ENCODE measurements at places on chromosomes 5 and 9.

DNA sequence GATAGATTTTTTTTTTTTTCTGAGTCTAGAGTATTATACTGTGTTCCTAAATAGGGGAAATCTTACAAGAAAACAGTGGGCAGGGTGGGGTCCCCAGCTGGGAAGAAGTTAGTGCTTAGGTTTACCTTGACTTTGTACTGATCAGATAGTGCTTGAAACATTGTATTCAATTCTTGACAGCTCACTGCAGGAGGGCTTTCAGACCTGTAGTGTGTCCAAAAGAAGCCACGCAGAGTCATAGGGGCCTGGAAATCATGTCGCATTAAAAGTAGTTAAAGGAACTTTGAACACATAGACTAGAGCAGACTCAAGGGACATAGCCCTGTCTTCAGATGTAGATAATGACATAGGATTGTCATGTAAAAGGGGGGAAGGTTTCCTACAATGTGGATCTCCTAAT lies 215.4 kb upstream of the NR4A3 start:
- DNase-seq: no peak

DNA sequence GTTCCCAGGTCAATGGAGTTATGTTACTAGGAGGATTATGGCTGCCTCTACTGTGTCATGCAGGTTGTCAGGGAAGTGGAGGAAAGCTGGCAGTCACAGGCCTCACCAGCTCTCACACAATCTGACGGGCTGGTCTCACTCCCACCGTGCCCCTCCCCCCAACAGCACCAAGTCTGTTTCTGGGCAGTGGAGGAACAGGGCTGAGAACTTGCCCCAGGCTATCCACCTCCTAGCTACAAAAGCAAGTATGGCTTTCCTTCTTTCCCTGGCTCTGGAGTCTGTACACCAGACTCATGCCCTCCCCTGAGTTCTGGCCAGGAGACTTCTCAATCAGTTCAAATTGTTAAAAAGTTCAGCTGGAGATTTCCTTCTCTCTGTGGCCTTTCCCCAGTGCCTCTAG lies 25.7 kb upstream of the RIOK2 start:
- no peak for DNase-seq

DNA sequence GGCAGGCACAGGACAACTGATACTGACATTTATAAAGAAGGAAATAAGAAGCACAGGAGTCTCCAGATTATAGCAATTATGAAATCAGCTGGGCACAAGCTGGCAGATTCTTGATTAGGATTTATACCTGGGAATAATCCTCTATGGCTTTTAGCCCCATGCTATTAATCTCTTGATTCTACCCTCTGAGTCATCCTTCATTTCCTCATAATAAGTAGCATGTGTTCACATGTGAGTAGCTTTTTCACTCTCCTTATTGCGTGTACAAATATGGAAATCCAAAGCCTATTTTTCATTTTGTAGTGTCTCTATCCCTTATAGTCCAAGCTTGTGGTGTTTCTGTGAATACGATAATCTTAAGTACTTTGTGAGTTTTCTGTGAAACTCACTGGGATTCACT lies 185.0 kb upstream of the PRLR start:
- DNase-seq: peak; percentile 39

DNA sequence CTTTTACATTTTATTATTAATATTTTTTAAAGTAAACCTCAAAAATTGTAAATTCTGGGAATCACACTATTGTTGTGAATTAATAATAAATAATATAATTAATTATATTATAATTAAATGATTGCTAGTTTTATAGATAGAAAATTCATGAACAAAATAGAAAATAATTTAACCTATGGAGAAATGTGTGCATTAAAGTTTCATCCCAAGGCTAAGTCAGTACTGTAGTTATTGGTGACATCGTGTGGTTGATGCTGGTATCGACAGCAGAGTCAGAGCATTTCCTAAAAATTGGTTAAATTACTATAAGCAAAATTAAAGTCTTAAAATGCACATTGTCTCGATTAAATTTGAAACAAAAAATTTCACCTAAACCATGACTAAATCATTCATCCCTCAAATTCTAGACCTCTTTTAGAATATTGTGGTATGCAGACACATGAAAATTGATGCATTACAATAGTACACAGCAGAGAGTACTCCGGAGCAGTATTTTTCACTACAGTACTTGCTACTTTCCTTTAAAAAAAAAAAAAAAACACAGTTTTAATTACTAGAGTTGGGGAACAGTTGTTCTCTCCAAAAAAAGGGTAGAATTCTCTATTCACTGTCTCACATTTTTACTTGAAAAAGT lies 73.9 kb downstream of the RORB start:
- no peak for DNase-seq

DNA sequence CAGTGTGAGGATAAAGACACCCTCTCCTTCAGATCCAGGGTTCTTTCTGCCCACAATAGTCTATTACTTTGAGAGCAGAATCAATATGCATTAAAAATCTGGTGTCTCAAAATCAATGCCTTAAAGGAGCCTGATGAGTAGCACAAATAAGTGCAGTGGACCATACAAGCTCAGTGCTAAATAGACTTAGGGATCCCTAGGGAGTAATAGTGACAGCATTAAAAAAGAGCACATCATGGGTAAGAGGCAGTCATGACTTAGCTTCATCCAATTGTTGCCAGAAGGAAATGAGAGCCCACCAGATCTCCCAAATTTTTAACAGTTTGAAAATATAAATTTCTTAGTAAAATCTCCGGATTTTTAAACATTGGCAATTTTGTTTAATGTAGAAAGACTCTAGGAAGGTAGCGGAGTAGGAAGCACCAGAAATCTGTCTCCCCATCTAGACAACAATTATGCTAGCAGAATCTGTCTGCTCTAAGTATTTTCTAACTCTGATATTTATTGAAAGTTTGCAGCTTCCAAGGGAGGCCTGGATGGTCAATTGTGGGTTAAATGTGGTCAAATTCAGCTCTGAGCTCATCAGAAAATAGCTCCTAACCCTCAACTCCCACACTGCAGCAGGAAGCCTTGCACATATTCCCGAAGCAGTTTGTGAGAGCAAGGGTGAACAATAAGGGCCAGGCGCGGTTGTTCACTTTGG lies 443.9 kb downstream of the TLE1 start:
- no peak for DNase-seq

DNA sequence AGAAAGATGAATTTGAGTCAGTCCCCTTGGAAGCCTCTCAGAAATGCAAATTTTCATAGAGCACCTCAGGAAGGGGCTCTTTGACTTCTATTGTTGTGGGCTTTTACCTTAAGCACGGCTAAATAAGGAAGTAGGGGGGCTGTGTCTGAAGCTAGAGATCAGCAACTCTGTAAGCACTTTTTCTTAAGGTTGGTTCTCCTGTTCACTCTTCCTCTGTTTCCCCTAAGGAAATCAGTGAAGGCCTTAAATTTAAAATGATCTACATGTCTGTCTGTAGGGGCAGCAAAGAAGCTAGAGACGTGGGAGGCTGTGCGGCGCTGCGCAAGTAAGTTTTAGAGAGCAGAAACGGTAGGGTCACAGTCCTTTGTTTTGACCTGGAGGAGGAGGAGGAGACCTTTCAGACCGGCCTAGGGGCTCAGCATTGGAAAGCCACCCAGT lies 1.2 kb upstream of the CDC14B start:
- no peak for DNase-seq

DNA sequence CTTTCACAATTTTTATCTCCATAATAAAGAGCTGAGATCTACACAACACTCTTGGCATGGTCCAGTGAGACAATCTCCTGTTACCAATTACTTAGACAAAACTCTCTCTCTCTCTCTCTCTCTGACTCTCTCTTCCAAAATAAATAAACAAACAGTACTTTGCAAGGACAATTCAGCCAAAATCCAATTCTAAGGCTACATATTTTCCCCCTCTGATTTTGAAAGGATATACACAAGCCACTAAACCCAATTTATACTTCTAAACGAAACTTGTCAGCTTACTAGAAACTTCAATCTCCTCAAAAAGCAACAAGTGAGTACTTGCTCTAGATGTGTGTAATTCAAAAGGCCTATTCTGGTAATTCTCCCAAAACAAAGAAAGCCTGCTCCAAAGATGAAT lies 26.3 kb upstream of the TNPO1 start:
- no peak for DNase-seq

GRCh38 chr9:111582888-111583287 lies 16.6 kb downstream of the PTGR1 start:
- no peak for DNase-seq

GRCh38 chr9:103898550-103898949 lies 195.6 kb upstream of the SMC2 start:
- no peak for DNase-seq

DNA sequence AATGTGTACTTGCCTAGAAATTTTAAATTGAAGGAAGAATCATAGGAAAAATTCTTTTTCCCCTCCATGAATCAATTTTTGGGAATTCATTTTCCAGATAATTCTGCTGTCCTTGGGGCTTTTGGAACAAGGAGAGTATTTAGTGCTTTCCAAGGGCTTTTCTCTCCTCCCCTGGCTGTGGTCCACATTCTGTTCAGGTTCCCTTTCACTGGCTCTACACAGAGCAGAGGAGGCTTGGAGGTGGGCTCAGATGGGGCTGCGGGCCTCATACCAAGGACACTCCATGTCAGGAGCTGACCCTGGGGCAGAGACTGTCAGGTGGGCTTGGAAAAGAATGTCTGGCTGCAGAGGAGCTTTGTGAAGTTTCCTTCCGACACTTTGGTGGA lies 128.1 kb downstream of the GADD45G start:
- DNase-seq: no peak

- no peak for DNase-seq
Measured at GRCh38 chr9:18504707-18505106, 30.8 kb downstream of the ADAMTSL1 start.

DNA sequence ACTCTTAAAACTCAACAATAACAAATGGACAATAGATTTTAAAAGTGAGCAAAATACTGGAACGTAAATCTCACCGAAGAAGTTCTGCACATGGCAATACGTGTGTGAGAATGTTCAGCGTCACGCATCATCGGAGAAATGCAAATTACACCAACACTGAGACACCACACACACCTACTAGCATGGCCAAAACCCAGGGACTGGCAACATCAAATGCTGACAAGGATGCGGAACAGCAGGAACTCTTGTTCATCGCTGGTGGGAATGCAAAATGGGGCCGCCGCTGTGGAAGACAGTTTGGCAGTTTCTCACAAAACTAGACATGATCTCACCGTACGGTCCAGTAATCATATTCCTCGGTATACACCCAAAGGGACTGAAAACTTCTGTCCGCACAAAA lies 21.6 kb upstream of the CLPTM1L start:
- no peak for DNase-seq

DNA sequence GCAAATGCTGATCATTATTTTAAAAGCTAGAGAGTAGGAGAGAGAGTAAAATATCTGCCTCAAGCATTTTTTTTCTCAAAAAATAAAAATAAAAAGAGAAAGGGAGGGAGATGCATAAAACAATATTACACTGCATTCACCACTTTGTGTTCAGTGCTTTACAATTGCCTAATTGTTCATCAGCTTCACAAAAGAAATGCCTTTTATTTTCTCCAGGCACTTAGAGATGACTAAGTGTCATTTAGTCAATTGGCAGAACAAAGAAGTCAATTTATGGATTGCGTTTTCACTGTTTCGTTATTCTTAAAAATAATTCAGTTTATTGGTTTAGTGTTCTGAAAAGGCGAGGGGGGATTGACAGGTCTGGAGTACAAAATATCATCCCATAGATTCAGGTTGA lies 232.5 kb upstream of the CCNH start:
- no peak for DNase-seq

- DNase-seq: no peak
Measured at GRCh38 chr5:41925555-41925951, 472 bp downstream of the FBXO4 start.

GRCh38 chr5:62256161-62257019 lies 49.6 kb upstream of the KIF2A start:
- no peak for DNase-seq

- no peak for DNase-seq
Measured at GRCh38 chr5:33188089-33188488, 252.7 kb upstream of the TARS1 start.

DNA sequence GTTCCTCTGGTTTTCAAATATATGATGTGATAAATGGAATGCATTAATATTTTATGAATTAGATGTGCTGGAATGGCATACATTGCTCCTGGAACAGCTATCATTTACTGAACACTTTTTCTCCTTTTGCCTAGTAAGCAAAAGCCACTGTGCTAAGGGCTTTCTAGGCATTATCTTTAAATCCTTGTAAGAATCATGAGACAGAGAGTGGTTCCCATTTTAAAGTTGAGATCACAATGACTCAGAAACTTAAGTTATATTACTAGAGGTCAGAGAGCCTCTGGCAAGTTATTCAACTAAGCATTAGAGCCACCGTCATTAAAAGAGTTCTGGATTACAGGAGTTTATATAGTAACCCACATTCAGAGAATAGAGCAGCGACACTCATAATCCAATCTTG lies 26.7 kb upstream of the FSD1L start:
- DNase-seq: peak; percentile 81

DNA sequence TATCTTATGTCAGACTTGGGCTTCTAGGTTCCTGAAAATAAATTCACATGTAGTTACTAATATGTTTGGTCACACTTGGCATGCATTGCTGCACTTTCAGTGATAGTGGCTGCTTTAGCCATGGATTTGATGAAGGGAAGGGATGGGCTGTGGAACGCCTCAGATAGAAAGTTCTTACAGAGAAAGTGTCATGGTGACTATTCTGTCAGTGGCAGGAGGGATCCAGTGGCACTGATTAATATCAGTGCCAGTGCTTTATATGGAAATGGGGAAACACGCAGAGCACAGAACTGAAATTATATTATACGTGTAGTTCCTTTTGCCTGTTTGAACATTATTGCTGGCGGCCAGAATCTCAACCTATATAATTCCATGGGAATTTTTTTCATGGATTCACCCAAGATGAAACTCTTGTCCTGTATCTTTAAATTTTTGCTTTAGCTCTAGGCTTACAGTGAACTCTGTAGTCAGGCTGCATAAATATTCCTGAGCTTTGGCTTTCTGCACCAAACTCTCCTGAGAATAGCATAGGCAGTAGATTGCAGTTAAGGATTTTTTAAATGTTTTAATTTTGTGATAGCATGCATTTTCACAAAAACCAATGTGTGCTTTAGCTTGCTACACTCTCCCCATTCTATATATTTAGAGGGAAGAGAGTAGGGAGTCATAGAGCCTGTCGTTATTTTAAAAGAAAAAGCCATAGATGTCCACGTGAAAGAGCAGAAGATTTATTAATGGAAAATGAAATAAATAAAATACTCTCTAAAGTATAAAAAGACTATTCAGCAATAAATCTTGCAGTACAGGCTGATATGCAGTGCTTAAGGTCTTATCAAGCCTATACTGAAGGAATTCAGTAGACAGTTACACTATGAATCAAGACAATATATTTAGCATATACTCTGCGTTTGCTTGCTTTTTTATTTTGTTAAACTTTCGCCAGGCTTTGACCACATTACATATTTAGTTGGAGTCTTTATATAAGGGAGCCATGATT lies 98.7 kb downstream of the EDIL3 start:
- DNase-seq: no peak

DNA sequence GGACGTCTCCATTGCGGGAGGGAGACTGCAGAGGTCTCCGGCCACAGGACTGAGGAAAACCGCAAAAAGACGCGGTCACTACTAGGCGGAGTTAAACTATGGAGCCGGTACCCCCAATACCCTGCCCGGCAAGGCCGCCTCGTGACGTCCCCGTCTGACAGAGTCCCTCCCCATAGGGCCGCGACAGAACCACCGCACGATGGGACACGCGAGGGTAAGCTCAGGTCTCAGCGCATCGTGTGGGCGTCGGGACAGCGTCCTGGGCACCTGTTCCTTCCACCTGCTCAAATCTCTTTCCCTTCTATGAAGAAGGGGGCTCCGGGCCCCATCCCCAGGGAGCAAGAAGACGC lies 35.2 kb upstream of the GLDC start:
- no peak for DNase-seq

Measured in retinal pigment epithelial cell (primary cell).